ENCODE measurements at places on chromosomes 12 and 14.

GRCh38 chr12:119373001-119373400 lies 38.5 kb downstream of the CCDC60 start:
- DNase-seq: no peak

- no peak for DNase-seq
These were observed 78.9 kb downstream of the DACT1 start for GRCh38 chr14:58716706-58717105.

- no peak for DNase-seq
These were observed 905 bp downstream of the CISTR start for GRCh38 chr12:53750812-53751335.

DNA sequence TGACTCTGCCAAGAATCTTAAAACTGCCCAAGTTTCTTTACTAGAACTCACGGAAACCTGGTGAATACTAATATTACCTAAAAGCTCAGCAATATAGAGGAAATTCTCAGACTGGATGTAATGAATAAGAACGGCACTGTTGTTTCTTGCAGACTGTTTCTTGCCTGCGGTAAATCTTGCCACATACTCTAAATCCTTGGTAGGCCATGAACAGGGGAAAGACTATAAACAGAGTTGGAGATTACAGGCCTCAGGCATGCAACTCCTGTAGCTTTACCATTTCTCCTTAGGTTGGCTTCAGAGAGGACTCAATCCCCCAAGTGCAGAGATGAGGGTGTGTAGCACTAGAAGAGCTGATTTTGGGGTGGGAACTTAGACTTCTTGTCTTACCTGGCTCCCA lies 1.1 kb downstream of the ALDH6A1 start:
- DNase-seq: no peak

All from Panc1 (cell line).